ENCODE measurements at places on chromosomes 12 and 14.

DNA sequence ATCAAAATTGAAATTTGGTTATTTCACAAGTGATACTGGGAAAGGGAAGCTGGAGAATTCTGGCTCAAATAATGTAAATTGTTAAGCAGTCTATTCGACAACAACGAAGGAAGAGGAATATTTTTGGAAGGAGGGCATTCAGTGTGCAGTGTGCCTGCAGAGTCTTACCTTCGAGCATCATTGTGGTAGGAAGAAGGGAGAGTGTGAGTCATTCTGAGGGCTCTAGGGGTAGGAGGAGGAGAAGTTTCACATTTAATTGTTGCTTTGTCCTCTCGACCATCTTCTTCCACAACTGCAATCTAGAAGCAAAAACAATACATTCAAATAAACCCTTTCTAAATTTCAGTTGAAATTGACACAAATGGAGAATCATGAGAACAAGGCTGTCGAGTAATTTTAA is 263.0 kb downstream of the ACSS3 start:
- DNase-seq, result no peak

DNA sequence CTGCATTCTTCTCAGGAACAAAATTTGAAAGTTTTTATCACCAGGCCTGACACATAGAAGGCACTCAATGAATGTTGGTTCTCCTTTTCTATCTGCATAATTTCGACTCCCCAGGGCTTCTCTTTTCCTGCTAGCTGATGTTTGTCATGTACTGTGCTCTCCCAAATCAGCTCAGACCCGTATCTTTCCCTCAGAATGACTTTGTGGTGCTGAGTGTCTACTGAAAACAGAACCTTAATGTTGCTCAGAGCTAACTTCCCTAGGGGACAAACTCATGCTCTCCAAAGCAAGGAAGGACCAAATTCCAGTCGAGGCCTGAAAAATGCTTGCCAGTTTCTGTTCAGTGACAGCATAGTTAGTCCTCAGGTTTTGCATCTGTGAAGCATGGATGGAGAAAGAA is 1.9 kb downstream of the ARHGDIB start:
- DNase-seq, result no peak

DNA sequence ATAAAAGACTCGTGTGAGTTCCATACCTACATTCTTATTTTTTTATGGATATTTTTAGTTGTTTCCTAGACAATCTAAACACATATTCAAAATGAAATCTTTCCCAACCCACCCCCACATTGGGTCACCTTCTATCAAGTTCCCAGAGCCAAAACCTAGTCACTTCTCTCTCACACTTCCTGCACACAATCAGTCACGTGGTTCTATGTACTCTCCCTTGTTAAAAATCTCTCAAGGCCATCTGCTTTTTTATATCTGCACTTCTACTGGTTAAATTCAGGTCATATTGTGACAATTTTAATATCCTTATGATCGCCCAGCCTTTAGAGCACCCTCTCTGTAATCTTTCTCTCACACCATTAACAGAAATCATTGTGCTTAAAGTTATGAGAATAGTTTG is 175.0 kb upstream of the SYT10 start:
- DNase-seq, result no peak

- no peak for DNase-seq
These were observed 10.1 kb upstream of the SPATS2 start for GRCh38 chr12:49357103-49357678.

DNA sequence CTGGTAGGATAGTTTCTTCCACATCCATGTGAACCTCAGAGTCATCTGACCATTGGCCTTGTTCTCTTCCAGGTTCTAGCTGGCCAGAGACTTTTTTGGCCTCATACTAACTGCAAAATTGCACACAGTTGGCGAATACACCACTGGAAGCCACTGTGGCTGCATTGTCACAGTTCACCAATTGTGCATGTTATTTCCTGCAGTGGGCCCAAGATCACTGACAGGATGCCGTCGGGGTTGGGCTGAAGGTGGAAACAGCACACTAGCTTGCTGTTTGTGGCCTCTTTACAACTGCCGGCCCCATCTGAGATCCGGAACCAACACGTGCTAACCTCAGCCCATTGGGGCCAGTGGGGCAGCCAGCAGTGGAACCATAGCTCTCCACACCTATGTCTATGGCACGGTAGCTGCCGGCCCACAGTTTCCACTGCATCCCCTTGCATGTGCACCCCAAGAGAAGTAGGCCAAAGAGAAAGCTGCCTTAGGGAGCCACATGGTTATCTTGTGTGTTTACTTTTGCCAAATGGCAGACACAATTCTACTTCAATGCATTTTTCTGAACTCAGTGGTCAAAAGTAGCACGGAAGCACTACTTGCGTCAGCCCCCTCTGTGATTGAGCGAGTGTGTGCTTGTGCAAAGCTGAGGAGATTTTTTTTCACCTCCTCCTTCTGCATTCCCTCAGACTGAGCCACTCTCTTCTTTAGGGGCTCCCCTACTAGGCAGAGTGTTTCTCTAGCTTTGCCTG is 464.0 kb downstream of the RAD51B start:
- DNase-seq, result no peak

GRCh38 chr14:22456421-22456820 is 132.6 kb downstream of the DAD1 start:
- DNase-seq, result no peak

DNA sequence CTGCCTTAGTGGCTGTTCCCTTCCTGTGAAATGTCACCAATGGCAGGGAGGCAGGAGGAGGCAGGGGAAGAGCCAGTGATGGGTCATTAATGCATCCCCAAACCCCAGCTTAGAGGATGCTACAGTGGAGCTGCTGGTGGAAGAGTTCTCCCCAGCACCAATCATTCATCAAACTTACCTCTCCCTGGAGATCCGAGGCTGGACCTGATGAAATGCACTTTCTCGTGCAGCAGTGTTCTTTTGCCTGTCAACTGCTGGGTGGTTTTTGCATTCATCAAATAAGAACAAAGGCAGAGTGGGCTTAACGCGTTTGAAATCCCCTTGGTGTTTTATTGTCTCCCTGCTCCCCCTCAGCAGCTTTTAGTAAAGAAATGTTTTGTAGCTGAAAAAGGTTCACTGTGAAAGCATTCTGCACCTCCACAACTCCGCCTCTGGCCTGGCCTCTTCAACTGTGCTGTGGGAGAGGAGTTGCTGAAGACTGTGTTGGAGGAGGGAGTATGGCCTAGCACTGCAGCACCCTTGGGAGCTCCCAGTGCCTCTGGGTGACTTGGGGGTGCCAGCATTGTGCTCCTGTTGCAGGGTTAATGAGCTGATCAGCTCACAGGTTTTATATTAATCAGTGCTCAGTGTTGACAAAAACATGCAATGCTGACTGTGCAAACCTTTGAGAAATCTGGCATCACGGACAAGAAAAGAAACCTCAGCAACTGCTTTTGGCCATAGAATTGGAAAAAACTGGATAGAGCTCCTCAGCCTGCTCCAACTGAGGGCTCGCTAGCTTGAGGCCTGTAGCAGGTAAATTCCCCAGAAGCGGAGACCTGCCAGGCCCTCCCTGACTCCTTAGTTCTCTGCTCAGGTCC is 14.4 kb downstream of the TSPAN9 start:
- no peak for DNase-seq

GRCh38 chr12:92729773-92730305 is 27.1 kb downstream of the PLEKHG7 start:
- DNase-seq, result no peak

- DNase-seq, result no peak
These were observed 50.8 kb upstream of the KCNA5 start for GRCh38 chr12:4992871-4993270.

GRCh38 chr14:91385697-91386096 is 31.9 kb downstream of the CCDC88C start:
- DNase-seq, result no peak

- no peak for DNase-seq
These were observed 77.3 kb downstream of the SNAPC1 start for GRCh38 chr14:61839507-61839906.

- DNase-seq, result no peak
These were observed 11.6 kb downstream of the TNS2 start for GRCh38 chr12:53061404-53062010.

GRCh38 chr14:88007608-88008007 is 2.7 kb downstream of the GPR65 start:
- DNase-seq, result no peak

DNA sequence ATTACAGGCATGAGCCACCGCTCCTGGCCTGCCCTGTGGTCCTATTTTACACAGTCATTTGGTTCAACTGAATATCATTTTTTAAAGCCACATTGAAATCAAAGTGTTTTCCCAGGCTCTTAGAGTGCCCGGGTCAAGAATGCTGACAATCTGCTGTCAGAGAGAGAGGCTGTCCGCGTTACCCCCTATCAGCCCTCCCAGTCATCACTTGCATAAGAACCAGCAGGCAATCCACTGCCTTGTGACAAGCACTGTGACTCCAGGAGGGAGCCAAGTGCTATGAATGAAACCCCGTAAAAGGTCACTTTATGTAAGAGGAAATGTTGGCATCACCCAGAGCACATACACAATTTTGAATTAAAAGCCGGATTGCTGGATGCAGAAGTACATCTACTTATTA is 13.5 kb downstream of the PHLDA1 start:
- DNase-seq, result no peak

DNA sequence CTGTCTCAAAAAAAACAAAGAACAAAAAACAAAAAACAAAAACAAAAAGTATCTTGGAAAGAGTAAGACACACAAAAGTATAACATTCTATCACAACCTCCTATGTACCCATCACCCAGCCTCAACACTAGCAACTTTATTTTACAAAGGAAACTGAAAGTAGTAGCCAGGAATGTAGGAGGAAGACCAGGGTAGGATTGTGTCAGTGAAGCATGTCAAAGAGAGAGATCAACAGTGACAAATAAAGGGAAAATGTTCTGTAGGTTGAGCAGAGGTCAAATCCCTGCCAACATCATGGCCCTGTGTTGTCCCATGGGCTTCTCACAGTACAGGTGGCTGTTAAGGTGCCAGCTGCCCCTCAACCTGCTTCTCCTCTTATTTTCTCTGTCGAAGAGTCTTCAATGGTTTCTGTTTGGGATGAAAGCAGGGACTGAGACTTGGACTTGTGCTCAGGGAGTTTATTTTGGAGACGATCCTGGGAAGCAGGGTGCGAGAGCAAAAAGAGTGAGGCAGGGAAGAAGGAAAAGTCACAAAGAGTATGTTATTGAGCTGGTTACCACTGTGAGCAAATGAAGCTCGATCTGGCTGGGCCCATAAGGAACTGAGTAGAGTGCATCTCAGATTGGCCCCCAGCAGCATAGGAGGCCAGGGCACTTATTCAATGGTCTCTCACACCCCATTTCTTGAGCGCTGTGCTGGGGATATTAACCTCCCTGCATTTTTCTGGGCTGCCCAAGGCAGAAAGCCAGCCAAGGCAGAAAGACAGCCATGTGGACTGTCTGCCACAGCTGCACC is 29.4 kb upstream of the CTDSP2 start:
- DNase-seq, result no peak

DNA sequence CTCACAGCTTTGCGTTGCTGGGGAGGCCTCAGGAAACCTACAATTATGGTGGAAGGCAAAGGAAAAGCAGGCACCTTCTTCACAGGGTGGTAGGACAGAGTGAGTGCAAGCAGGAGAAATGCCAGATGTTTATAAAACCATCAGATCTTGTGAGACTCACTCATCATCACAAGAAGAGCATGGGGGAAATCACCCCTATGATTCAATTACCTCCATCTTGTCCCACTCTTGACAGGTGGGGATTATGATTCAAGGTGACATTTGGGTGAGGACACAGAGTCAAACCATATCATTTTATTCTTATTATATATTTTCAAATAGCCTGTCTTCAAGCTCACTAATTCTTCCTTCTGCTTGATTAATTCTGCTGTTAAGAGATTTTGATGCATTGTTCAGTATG is 665.3 kb downstream of the TRHDE start:
- DNase-seq, result no peak

DNA sequence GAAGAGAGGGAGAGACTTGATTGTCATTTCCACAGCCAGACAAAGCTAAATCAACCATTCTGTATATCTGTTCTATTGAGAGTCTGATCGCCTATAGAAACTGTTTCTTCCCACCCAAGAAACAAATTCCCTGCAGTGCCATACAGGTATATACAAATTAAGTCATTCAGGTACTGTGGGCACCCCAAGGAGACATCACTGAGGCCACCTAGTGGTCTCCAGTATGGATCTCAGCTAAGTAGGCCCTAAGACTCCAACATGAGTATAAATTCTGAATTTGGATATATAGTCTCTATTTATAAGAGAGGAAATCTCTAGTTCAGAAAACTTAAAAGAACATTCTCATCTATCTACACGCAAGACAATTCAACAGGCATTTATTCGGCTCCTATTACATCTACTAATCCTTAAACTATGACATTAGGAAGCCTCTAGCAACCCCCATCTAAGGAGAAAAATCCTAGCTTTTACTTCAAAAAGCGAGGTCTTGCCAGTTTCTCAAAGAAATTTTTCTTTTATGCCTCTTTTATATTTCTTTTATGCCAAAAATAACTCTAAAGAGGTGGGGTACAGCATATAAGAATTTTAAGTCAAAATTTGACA is 62.6 kb downstream of the DCAF5 start:
- no peak for DNase-seq

GRCh38 chr14:31228533-31228932 is 20.9 kb upstream of the HECTD1 start:
- DNase-seq, result no peak

DNA sequence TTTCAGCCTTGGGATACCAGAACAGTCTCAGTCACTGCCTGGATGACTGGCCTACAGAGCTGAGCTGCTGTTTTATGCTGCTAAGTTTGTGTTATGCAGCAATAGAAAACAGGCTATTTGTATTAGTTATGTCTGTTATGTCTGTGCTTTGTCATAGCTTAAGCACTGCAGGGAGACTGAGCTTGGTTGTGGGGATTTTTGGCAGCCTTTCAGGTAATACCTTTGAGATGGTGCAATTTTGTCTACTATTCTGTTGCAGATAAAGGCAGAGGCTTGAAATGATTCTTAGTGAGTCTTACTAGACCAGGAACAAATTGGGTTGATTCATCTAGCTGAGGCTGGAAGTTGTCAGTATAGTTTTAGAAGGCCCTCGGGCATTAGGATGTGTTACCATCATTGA is 201.3 kb upstream of the RBM19 start:
- DNase-seq, result no peak

- no peak for DNase-seq
These were observed 106.8 kb downstream of the PELI2 start for GRCh38 chr14:56224691-56225681.

DNA sequence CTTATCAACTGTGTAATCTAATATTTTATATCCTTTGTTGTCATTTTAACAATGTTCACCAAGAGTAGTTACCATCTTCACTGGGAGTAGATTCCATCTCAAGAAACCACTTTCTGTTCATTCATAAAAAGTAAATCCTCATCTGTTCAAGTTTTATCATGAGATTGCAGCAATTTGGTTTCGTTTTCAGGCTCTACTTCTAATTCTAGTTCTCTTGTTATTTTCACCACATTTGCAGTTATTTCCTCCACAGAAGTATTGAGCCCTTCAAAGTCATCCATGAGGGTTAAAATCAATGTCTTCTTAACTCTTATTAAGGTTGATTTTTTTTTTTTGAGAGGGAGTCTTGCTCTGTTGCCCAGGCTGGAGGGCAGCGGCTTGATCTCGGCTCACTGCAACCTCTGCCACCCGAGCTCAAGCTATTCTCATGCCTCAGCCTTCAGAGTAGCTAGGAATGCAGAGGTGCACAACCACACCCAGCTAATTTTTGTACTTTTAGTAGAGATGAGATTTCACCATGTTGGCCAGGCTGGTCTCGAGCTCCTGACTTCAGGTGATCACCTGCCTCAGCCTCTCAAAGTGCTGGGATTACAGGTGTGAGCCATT is 276.6 kb downstream of the ACSS3 start:
- DNase-seq, result no peak

- DNase-seq, result no peak
These were observed 234.4 kb upstream of the FKBP4 start for GRCh38 chr12:2560356-2560755.

- no peak for DNase-seq
These were observed 70.4 kb downstream of the KITLG start for GRCh38 chr12:88509851-88510250.

GRCh38 chr14:93744876-93745275 is 43.4 kb downstream of the PRIMA1 start:
- no peak for DNase-seq

Data from non-pigmented ciliary epithelial cell (primary cell).